ENCODE measurements at places on chromosomes 5 and 9. TPM values are rescaled to one million over a fixed set of nuclear protein-coding genes. Genes with fewer than 3 reads are reported as not detected.

DNA sequence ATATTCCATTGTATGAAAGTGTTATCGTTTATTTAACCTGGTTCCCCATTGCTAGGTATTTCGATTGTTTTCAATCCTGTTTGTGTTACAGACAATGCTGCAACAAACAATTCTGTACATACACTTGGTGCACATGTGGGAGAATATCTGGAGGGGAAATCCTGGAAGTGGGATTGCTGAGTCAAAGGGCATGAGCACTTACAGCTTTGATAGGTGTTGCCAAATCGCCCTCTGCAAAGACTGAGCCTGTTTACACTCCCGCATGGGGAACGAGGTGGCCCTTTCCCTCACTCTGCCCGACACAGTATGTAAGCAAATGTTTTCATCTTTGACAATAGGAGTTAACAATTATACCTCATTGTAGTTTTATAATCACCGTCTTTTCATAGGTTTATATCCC is 66.2 kb downstream of the PDE6A start:
- no peaks in the 10 kb centered on the region for H3K27me3 ChIP-seq
- no peak for DNase-seq
- no peaks in the 10 kb centered on the region for H3K36me3 ChIP-seq
- no peak overlapping the region for H3K4me3 ChIP-seq

DNA sequence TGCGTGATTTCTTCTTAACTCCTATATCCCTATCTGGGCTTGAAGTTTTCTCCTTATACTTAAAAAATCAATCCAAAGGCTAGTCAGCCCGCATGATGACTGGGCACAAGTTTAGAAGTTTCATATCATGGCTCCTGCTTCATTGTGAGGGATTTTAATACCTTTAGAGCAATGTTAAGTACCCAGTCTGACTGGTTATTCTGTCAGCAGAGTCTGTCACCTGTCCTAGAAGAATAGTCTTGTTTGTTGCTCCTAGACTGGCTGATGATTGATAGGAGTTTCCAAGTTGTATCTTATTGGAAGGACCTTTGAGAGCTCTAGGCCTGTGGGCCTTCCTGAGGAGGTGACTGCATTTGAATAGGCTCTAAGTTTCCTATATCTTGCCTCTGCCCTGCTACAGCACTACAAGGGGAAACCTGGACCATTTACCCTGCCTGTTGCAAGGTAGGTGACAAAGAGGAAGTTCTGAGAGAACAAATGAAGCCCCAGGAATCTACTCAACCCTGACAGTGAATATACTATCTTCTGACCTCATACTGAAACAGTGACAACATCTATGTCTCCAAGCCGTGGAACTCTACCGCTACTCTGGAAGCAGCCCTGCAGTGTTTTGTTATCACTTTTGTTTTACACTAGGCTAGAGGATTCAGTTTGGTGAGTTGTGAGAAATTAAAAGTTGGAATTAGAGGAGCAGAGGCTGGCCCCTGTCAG is 66.5 kb downstream of the F2RL2 start:
- DNase-seq = no peak
- no peak overlapping the region for H3K4me3 ChIP-seq
- no peaks in the 10 kb centered on the region for H3K4me1 ChIP-seq
- no peaks in the 10 kb centered on the region for H3K27me3 ChIP-seq

- peak; percentile 56 for DNase-seq
- H3K27me3 ChIP-seq = peaks cover 97% of the 10 kb centered on the region
- H3K4me3 ChIP-seq = peak within 1 kb of the TSS; percentile 45
Measured at GRCh38 chr5:51383131-51384121, at the start of gene ISL1. Gene ISL1 (plus strand): TSS chr5:51383448. CDS start chr5:51383672, 224 bp downstream.

DNA sequence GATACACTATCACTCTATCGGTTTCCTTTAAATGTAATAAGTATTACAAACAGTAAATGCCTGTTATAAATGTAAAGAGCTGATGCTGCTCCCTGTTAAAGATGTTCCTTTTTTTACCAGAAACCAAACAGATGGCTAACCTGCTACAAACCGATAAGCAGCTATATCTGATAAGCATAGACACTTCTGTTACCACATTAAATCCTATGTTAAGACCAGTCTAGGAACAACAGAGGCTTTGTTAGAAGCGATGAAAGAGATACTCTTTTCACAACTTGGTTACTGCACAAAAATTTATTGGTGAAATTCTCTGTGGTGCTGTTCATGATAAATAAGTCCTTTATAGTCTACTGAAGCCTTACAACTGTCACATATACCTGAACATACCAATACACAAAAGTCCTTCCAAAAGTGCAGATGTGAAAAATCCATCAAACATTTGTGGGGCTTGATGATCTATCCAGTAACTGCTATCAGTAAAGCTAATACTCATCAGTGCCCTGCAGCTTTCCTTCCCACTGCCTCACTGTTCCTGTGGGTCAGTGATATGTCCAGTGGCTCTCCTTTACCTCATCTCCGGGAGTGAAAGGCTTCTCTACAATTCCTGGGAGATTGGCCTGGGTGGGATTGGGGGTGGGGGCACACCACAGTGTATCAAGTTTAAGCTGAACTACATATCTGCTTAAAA is 25.8 kb upstream of the PRXL2C start:
- no peak for DNase-seq
- H3K36me3 ChIP-seq = no peaks in the 10 kb centered on the region
- no peak overlapping the region for H3K4me3 ChIP-seq

- DNase-seq = no peak
- no peaks in the 10 kb centered on the region for H3K4me1 ChIP-seq
- no peaks in the 10 kb centered on the region for H3K27me3 ChIP-seq
Measured at GRCh38 chr5:155091768-155092717, 78.5 kb downstream of the KIF4B start.

- no peak overlapping the region for H3K27ac ChIP-seq
- peaks cover 15% of the 10 kb centered on the region for H3K4me1 ChIP-seq
- H3K27me3 ChIP-seq = no peaks in the 10 kb centered on the region
- H3K36me3 ChIP-seq = no peaks in the 10 kb centered on the region
- H3K4me3 ChIP-seq = no peak overlapping the region
Measured at GRCh38 chr5:91151947-91152346, 231.2 kb downstream of the ARRDC3 start.

Gene DNM1
- total RNA-seq = 8.8 TPM

- H3K4me3 ChIP-seq = no peak overlapping the region
- peak overlapping the region; percentile 65 for H3K27ac ChIP-seq
- H3K27me3 ChIP-seq = no peaks in the 10 kb centered on the region
- no peak for DNase-seq
Measured at GRCh38 chr5:171495122-171495700, 75.8 kb downstream of the FGF18 start.

- H3K27me3 ChIP-seq = no peaks in the 10 kb centered on the region
- no peaks in the 10 kb centered on the region for H3K36me3 ChIP-seq
- DNase-seq = no peak
- H3K4me1 ChIP-seq = no peaks in the 10 kb centered on the region
- no peak overlapping the region for H3K27ac ChIP-seq
Measured at GRCh38 chr9:7273575-7273974, 515.8 kb downstream of the KDM4C start.

- no peak overlapping the region for H3K27ac ChIP-seq
- no peak for DNase-seq
- no peak overlapping the region for H3K4me3 ChIP-seq
- H3K27me3 ChIP-seq = no peaks in the 10 kb centered on the region
- H3K4me1 ChIP-seq = peaks cover 8% of the 10 kb centered on the region
Measured at GRCh38 chr5:72480841-72481240, 26.4 kb downstream of the ZNF366 start.

GRCh38 chr5:56669534-56670483 is 145.5 kb upstream of the MAP3K1 start:
- H3K27me3 ChIP-seq = no peaks in the 10 kb centered on the region
- peak; percentile 66 for DNase-seq
- peak overlapping the region; percentile 38 for H3K27ac ChIP-seq
- H3K4me1 ChIP-seq = no peaks in the 10 kb centered on the region

DNA sequence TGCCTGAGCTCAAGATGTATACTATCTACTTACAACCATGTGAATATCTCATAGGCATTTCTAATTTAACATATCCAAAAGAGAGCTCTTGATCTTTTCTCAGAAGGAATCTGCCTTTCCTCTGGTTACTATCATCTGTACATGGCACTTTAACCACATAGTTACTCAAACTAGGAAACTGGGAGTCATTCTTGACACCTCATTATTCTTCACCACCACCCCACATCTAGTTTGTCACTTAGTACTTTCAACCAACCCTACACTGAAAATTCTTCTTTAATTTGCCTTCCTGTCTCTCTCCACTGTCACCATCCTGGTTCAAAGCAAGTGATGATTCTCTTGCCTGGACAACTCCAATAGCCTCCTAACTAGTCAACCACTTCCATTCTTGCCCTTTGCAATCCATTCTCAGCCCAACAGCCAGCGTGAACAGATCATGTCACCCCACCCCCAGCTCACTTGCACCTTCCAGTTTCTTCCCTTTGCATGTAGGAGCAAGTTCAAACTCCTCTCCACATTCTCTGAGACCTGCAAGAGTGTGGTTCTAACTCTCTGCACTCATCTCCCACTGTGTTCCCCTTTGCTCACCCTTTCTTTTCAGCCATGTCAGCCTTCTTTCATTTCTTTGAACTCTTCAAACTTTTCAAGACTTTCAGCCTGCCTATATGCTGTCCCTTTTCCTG is 17.3 kb upstream of the SMAD5 start:
- no peaks in the 10 kb centered on the region for H3K36me3 ChIP-seq
- H3K27ac ChIP-seq = no peak overlapping the region
- no peaks in the 10 kb centered on the region for H3K4me1 ChIP-seq

DNA sequence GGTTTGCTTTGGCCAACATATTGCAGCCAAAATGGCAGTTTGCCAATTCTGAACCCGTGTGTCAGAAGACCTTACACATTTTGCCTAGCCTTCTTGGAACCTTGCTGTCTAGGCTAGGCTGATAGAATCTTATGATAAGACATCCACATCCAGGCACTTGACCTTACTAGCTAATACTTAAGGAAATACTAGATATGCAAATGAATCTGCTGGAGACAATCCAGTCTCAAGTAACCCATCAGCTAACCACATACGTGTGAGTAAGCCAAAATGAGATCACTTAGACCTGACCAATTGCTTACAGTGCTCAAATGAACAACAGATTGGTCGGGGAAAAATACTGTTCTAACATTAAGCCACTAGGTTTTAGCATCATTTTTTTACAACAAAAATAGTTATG is 1504.6 kb upstream of the CDH9 start:
- H3K4me1 ChIP-seq = no peaks in the 10 kb centered on the region
- no peaks in the 10 kb centered on the region for H3K36me3 ChIP-seq
- H3K4me3 ChIP-seq = no peak overlapping the region
- DNase-seq = no peak
- no peak overlapping the region for H3K27ac ChIP-seq

DNA sequence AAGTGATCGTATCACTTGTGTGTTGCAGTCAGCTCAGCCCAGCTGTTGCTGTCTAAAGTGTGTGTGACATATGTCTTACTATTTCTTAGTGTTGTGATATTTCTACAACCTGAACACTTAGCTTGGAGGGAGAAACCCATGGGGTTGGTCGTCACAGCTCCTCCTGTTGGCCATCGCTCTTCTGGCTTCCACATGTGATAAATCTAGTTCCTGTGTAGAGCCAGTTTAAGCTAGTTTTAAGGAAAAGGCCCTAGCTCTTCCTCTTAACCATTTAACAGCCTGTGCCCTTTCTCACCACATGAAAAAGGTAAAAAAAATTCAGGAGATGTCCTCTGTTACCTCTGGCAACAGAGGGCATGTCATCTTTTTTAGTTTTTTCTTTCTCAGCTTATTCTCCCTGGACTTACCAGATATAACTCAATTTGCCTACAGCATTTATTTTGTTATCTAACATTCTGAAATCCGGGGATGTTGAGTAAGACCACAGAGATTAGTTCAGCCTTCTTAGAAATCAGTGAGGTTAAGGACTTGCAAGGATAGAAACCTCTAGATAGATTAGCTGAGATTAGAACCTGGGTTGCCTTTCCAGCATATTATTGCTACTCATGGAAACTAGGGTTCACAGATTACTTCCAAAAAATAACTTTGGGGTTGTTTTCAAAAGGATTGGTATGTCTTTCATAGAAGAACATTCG is 100.4 kb downstream of the GAPVD1 start:
- peaks cover 88% of the 10 kb centered on the region for H3K36me3 ChIP-seq
- no peak overlapping the region for H3K4me3 ChIP-seq
- H3K4me1 ChIP-seq = no peaks in the 10 kb centered on the region
- no peaks in the 10 kb centered on the region for H3K27me3 ChIP-seq
- H3K27ac ChIP-seq = no peak overlapping the region

Gene COL15A1
- 8.0 TPM for total RNA-seq

Gene PPP2R2B
- 0.95 TPM for total RNA-seq

Gene ALDH7A1
- 23.7 TPM for total RNA-seq

DNA sequence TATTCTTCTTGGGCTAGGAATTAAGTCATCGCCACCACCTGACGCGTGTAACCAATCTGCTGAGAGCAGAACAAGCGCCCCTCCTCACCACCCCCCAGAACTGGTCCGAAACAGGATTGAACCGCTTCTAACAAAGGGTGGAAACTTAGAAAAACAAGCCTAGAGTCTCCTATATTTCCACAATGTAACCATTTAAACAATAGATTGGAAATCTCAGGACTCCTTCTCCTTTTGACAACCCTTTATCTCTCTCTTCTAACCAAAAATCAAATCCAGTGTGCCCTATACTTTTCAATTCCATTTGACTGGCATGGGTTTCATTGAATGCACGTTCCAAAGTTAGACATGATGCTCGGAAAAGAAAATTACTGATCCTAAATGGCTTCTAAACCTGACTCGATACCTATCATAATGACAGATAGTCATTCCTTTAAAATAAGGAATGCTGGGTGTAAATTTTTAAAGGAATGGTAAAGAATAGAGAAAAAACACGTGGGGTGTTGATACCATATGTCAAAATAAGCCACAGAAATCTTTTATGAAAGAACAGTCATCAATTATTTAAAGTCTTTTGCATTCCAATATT is 1.2 kb downstream of the ARRDC3 start:
- H3K27ac ChIP-seq = peak overlapping the region; percentile 96
- peak; percentile 85 for DNase-seq
- no peaks in the 10 kb centered on the region for H3K27me3 ChIP-seq

GRCh38 chr9:69812068-69813000 is 8.3 kb upstream of the CFAP95 start:
- no peaks in the 10 kb centered on the region for H3K4me1 ChIP-seq
- no peaks in the 10 kb centered on the region for H3K36me3 ChIP-seq
- DNase-seq = no peak

GRCh38 chr9:121654499-121655140 is 3.2 kb downstream of the DAB2IP start:
- H3K36me3 ChIP-seq = no peaks in the 10 kb centered on the region
- H3K27me3 ChIP-seq = peaks cover 16% of the 10 kb centered on the region
- no peak overlapping the region for H3K4me3 ChIP-seq

- no peaks in the 10 kb centered on the region for H3K27me3 ChIP-seq
- no peak overlapping the region for H3K4me3 ChIP-seq
- DNase-seq = no peak
- no peak overlapping the region for H3K27ac ChIP-seq
Measured at GRCh38 chr9:114908104-114908622, 22.2 kb downstream of the TNFSF8 start.

Gene TAS2R1
- total RNA-seq = not detected

DNA sequence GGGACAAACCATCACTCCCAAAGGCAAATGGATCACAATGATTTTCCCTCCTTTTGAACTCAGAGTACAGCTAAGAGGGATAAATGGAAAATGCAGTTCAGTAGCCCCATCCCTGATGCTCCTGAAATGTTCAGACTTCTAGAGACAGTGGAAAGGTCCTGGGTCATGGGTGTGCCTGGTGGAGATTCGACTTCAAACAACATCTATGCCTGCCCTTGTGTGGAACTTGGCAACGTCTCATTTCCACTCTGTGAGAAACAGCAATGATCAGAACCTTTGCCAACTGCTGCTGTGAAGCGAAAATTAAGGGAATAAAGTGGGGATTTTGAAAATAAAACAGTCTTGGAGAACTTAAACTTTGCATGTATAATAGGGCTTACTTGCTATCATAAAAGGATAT is 778.1 kb downstream of the SEMA5A start:
- no peaks in the 10 kb centered on the region for H3K4me1 ChIP-seq
- no peaks in the 10 kb centered on the region for H3K36me3 ChIP-seq
- no peaks in the 10 kb centered on the region for H3K27me3 ChIP-seq
- no peak for DNase-seq

GRCh38 chr5:143448518-143448917 is 45.0 kb upstream of the NR3C1 start:
- no peaks in the 10 kb centered on the region for H3K36me3 ChIP-seq
- H3K4me1 ChIP-seq = no peaks in the 10 kb centered on the region

All from lower lobe of right lung (tissue), 2 donors.